GF-D8 (cell line): ENCODE measurements at places on chromosomes 13 and 19.

DNA sequence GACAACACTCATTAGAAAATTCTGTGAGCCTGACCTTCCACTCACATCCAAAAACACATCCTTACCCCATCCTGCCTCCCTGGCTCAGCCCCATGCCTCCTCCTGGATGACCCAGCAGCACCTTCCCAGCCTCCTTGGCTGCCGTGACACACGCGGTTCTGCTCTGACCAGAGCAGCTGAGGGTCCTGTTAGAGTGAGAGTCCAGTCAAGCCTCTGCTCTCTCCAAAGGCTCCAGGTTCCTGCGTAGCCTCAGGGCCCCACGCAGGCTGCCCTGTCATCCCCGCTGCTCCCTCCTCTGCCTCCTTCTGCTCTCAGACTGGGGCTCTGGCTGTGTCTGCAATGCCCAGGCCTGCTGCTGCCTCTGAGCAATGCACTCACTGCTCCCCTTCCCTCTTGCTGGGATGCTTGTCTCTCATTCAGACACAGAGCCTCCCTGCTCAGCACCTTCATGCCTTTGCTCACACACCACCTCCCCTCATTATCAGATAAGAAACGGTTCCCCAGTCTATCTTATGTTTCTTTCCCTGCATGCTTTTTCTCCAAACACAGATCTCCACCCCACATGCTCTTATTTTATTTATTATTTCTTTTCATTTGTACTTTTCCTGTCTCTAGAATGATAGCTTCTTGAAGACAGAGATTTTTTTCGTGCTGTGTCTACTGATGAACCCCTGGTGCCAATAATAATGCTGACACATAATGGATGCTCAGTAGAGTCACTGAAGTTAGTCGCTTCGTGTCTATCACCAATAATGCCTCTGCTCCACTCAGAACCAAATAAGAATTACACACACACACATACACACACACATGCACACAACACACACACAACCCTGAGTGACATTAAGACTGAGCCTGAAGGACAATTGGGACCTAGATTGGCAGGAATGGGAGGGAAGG, 10.2 kb upstream of the SIGLEC6 start:
- no peak for DNase-seq

- DNase-seq, result no peak
Observed at GRCh38 chr13:93769607-93770006, 543.0 kb downstream of the GPC6 start.

- no peak for DNase-seq
Observed at GRCh38 chr13:43240278-43240677, 216.9 kb downstream of the DNAJC15 start.

DNA sequence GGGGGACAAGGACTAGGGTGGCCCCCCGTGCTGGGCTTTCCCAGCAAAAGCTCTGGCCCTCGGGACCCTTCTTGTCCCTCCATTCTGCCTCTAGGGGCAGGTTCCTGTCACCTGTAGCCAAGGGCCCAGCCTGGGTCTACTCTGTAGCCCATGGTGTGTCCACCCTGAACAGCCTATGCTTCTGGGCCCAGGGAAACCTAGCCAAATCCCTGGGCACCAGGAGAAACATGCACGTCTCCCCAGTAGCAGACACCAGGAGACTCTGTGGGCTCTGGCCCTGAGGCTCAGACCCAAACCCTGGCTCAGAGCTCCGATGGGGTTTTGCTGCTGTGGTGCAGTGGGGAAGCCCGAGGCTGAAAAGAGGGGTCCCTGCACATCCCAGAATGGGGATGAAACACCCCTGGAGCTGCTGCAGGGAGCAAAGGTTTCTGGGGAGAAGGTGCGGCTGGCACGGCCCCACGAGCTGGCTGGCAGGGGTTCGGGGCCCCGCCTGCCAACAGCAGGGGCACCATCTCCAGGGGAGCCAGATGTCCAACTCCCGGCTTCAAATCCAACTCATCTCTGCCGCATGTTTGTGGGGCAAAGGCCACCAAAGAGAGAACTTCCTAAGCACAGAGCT, 18.2 kb downstream of the CEBPG start:
- no peak for DNase-seq

- DNase-seq, result no peak
Observed at GRCh38 chr13:58633226-58633625, 1001.7 kb downstream of the PCDH17 start.
